NK-92 treated with Interleukin-12 subunit alpha and Interleukin-12 subunit beta, amount 100 ng/mL, for 24 hours (cell line): ENCODE measurements at places on chromosomes 16 and 17.

- no peak for DNase-seq
These were observed 13.1 kb downstream of the SPATA33 start for GRCh38 chr16:89670496-89671431.

DNA sequence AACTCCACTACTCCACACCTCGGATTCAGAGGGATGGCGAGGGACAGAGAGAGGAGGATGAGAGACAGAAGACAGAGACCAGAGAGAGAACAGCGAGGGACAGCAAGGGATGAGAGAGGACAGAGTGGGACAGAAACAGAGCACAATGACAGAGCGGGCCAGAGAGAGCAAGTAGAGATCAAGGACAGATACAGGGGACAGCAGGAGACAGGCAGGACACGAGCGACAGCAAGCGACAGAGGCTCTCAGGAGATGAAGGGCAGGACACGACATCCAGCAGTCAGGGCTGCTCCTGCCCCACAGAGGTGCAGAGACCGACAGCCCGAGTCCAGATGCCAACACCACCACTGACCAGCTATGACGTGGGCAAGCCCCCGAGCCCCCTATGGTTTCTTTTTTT lies 14.9 kb downstream of the CORO7 start:
- DNase-seq = no peak

- no peak for DNase-seq
These were observed 22.9 kb upstream of the ZCCHC14 start for GRCh38 chr16:87515475-87516330.

GRCh38 chr16:86834451-86835035 lies 256.2 kb downstream of the FOXL1 start:
- DNase-seq = no peak

DNA sequence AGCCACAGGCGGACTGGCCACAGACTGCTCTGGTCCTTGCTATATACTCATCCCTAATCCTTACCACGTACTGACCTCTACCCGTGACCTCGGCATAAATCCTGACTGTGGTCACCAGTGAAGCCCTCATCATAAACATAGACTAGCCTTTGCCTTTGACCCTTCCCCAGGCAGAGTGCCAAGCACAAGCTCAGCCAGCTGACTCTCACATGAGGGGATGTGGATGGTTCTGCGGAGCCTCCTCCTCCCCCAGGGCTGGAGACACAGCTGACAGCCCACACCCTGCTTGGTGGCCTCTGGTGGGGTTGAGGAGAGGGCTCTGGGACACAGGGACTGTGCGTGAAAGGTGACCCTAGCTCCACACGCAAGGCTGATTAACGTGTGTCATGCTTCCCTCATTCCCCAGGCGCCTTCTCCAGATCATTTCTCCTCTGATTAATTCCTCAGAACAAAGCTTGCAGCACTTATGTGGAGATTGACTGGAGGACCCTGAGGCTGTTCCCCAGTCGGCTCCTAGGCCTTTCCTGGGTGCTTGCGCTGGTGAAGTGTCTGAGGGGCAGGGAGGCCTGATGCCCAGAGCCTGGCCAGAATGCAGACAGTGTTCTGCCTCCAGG lies 241.5 kb upstream of the NLRP1 start:
- DNase-seq = no peak
